ENCODE measurements at places on chromosomes 16 and 17.

- no peak for DNase-seq
These were observed 7.5 kb downstream of the SRSF1 start for GRCh38 chr17:57999496-58000017.

DNA sequence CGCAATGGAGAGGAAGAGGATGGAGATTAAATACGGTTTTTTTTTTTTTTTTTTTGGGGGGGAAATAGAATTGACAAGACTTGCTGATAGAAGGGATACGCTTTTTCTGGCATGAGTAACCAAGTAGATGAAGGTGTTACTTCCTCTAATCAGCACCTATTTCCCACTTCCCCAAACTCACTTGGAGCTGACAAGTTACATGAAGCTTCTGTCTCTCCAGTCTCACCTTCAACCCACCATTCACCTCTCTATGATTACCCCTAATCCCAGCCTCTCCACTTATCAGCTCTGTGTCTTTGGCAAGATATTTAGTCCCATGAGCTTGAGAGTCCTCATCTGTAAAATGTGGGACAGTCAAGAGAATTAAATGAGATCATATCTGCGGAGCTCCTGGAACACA is 185.9 kb upstream of the HS3ST3A1 start:
- DNase-seq, result no peak

GRCh38 chr17:38656959-38657823 is 17.6 kb downstream of the EPOP start:
- DNase-seq, result no peak

DNA sequence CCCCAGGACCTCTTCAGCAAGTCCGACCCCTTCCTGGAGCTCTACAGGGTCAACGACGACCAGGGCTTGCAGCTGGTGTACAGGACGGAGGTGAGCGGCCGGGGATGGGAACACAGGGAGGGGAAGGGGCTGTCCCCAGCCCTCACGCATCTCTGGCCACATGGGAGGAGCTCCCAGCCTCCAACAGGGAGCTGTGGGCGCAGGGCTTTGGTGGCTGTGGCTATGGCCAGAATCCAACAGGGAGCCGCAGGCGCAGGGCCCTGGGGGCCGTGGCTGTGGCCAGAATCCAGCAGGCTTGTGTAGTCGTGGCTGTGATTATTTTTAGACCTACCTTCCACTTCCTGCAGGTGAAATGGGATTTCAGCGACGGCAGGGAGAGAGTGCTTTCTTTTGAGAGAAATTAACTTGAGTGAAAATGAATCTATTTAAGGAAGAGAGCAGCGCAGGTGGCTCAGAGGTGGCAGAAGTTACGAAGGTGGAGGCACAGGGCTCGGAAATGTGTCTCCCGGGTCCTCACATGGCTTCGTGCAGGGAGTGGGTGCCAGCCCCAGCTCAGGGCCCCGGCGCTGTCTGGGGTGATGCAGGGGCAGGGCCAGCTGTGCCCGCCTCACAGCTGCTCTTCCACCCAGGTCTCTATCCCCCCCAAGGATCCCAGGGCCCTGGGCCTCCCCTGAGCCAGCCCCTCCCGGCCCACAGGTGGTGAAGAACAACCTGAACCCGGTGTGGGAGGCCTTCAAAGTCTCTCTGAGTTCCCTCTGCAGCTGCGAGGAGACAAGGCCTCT is 9.4 kb downstream of the CPNE7 start:
- DNase-seq, result no peak

GRCh38 chr16:2949705-2950352 is 14.2 kb upstream of the KREMEN2 start:
- DNase-seq, result no peak

GRCh38 chr16:3782566-3782965 is 65.2 kb upstream of the TRAP1 start:
- no peak for DNase-seq

- DNase-seq, result no peak
These were observed 1.2 kb upstream of the KRT17 start for GRCh38 chr17:41625602-41626001.

GRCh38 chr16:58853854-58854791 is 120.0 kb upstream of the GOT2 start:
- no peak for DNase-seq

DNA sequence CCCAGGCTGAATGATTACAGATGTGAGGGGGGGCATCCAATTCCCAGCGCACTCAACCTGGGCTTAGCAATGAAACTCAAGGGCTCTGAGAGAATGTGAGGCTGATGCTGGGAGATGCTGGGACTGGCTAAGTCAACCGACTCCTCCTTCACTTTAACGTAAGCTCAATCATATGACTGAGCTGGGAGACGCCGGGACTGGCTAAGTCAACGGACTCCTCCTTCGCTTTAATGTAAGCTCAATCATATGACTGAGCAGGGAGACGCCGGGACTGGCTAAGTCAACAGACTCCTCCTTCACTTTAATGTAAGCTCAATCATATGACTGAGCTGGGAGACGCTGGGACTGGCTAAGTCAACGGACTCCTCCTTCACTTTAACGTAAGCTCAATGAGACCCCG is 179.4 kb downstream of the VPS53 start:
- no peak for DNase-seq

- no peak for DNase-seq
These were observed 338.3 kb downstream of the CA10 start for GRCh38 chr17:51820252-51820651.

DNA sequence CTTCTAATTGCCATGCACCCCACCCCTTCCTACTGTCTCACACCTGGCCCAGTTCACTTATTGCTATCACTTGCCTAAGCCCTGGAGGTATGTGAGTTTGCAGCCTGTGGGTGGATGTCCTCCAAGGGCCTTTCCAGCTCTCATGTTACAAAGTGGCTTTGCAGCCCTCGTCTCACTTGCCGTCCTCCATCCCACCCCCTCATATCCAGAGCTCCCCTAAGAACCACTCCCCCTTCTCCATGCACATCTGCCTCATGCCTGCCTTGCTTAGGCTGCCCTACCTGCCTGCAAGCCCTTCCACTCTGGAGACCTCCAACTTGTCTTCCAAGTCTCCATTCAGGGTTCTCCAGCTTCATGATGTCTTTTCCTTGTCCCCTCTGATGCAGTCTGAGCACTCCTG is 119.4 kb upstream of the NLRP1 start:
- no peak for DNase-seq

DNA sequence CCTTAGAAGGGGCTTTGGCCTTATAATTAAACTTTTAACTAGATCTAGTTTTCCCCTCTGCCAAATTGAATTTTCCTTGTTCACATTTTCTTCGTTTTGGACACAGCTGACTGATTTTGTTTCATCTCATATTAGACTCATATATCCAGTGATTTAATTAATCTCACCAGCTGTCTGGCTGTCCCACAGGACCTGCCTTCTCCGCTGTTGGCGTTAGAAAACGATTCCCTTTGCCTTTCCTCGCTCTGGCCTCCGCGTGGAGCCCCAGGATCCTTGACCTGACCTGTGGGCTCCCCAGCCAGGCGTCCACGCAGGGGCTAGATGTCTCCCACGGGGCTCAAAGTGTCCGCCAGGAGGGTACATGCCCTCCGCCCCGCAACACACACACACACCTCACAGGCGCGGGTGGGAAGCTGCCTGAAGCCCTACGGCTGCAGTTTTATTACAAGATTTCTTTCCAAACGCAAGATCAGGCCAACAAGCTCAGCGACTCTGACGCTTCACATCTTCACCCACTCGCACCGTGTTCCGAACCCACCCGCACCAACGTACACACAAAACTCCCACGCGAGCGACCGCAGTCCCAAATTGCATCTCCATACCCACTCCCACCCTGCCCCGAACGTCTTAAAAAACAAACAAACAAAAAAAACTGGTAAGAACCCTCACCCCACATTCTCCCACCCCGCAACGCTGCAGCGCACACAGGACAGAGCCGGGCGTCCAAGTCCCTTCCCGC is 1.1 kb downstream of the RPRML start:
- DNase-seq, result no peak

DNA sequence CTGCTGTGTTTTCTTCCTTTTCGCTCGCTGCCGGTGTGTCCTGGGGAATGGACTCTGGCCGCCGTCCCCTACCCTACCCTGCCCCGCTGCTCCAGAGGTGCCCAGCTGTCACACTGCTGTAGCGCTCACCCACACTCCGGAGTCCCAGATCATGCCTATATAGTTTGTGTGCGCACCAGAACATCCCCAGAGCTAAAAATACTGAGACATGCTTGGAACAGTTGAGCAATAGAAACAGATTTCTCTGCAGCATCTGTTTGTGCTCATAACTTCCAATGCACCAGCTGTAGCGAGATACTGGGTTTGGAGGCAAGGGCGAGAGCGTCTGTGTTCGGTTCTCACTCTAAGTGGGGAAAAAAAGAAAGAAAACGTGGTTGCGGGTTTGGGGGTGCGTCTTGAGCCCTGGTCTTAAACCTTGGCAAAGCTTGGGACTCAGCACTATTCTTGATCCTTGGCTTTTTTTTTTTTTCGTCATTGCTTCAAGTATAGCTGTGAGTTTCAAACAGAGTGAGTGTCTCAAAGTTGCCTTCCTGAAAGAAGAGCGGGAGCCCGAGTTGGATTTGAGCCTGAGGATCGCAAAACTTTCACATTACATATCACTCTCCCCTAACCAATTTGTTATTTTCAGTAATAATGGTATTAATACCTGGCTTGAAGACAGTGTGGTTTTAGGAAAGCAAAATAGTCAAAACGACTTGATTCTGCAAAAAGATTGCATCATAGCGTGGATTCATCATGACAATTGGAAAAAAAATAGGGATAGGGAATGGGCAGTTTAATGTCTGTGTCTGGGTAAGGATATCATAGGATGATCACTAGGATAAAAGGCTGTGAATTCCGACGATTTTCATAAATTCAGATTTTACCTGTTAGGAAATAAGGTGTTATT is 621 bp downstream of the KCNJ2 start:
- DNase-seq, result no peak

GRCh38 chr16:78094998-78095397 is 4.5 kb upstream of the WWOX start:
- no peak for DNase-seq

GRCh38 chr17:8803531-8804420 is 4.6 kb upstream of the MFSD6L start:
- DNase-seq, result no peak

- DNase-seq, result no peak
These were observed 44.5 kb downstream of the ZNRF1 start for GRCh38 chr16:75043175-75043895.

DNA sequence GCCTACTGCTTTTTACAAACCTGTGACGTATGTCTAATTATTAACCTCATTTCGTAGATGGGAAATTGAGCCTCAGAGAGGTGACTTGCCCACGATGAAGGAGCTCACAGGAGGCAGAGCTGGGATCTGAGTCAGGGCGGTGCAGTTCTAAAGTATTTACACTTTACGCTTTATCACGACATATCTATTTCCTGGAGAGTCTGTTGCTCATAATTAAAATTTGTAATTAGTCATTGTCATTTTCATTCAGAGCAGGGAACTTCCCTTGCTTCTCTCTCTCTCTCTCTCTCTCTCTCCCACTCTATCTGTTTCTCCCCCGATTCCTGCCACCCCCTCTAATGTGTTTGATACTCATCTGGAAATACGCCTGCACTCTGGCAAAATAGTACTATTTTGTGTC is 5.9 kb downstream of the SLC5A11 start:
- DNase-seq, result no peak

- no peak for DNase-seq
These were observed 81.4 kb downstream of the SLC39A11 start for GRCh38 chr17:73011016-73011486.

DNA sequence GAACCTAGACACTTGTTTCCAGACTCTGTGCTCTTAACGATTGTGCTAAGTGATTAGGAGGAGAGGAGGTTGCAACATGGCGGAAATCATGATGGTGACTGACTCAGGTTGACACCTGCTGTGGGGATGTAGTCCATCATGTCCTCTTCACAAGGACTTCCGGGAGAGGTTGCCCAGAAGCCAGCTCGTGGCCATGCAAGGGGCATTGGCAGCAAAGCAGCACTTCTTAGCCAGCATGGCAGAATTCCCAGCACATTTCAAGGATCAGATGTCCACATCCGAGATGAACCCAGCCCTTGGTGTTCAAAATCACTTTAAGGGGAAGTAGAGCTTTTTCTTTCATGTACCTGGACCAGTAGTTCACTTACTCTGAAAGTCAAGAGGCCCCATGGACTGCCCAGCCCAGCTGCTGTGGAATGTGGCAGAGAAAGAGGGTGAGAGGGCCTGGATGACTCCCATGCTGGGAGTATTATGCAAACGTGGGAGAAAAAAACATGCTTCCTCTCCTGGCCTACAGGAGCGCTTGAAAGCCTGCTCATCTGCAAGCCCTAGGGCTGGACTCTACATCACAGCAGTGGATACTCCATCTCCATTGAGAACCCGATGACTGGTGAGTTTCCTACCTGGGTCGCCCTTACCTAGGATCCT is 65.5 kb downstream of the IRX6 start:
- DNase-seq, result no peak

- DNase-seq, result no peak
These were observed 8.7 kb upstream of the KREMEN2 start for GRCh38 chr16:2955438-2955778.

DNA sequence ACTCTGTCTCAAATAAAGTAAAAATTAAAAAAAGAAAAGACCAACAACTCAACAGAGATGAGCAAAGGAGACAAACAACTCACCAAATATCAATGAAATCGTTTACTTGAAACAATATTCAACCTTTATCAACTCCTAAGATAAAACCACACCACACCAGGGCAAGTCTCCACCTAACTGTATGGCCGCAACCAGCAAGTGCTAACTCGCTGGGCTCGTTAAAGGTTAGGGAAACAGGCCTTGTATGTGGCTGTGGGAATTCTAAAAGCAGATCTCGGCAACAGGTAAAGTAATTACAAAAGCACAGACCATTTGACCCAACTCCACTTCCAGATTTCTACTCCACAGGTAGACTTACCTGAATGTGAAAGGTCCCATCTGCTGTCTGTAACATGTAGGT is 9.3 kb downstream of the ZCCHC14 start:
- DNase-seq, result no peak

- no peak for DNase-seq
These were observed 296.2 kb downstream of the SEC14L1 start for GRCh38 chr17:77437017-77437416.

DNA sequence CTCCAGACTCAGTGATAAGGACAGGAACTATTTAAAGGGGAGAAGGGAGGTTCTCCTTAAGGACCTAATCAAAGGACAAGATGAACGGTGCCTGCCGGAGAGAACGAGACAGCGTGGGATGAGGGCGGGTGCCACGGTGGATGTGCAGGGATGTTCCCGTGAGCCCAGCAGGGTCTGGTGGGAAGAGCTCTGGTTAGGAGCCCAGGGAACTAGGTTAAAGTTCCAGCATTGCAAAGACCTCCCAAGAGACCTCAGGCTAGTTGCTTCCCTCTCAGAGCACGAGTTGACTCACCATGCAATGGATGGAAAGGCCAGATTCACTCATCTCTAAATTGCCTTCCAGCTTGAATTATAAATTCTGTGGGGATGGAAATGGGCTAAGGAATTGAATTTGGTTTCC is 14.7 kb downstream of the CCR7 start:
- DNase-seq, result no peak
